ENCODE measurements at places on chromosomes 5 and 9.
A peak's percentile ranks its signal among the peaks of the same experiment; 100 is the strongest.

- DNase-seq: no peak
Measured at GRCh38 chr9:97849980-97850379, 3.0 kb upstream of the FOXE1 start.

DNA sequence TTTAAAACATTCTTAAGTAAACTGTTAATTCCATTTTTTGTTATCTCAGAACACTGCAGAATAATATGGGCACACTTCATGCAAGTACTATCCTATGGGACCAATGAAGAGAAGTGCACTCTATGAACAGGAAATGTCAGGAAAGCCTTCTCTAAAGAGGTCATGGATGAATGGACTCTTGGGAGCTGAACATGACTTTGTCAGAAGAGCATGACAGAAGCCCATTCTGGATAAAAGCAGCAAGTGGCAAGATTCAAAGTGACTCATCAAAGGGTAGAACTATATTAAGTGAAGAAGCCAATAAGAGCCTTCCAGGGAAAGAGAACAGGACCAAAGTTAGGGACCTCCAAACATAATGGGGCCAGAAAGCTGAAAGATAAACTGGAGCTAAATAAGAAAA lies 94.0 kb downstream of the RAPGEF6 start:
- no peak for DNase-seq

GRCh38 chr5:87844449-87844848 lies 424.2 kb downstream of the TMEM161B start:
- no peak for DNase-seq

DNA sequence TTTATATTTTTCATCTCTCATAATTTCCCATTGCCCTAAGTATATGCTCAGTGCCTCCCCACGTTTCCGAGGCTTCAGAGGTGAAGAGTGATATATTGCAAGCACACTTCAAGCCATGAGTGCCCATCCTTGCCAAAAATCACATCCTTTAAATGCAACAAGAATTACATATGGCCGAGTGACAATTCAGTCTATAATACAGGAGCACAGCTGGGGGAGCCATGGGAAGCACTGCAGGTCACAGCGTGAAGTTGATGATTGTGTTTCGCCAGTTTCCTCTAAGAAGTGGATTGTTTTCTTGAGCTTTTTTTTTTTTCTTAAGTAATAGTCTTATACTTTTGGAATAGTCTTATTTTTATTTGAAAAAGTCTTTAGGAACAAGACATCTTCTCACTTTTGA lies 61.1 kb downstream of the MTRR start:
- DNase-seq: no peak

DNA sequence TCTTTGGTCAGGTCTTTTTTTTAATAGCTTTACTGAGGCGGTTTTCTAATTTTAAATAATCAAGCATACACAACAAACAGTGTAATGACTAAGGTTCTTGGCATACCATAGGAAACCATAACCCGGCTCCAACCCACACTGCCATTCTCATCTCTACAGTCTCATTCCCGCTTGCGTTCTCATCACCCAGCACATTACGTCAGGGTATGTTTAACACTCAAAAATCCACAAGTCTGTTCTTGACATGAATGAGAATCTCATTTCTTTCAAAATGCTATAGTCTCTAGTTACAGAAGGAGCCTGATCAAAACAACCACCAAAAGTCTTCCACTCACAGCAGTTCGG lies 505 bp downstream of the C5orf34 start:
- peak; percentile 58 for DNase-seq

DNA sequence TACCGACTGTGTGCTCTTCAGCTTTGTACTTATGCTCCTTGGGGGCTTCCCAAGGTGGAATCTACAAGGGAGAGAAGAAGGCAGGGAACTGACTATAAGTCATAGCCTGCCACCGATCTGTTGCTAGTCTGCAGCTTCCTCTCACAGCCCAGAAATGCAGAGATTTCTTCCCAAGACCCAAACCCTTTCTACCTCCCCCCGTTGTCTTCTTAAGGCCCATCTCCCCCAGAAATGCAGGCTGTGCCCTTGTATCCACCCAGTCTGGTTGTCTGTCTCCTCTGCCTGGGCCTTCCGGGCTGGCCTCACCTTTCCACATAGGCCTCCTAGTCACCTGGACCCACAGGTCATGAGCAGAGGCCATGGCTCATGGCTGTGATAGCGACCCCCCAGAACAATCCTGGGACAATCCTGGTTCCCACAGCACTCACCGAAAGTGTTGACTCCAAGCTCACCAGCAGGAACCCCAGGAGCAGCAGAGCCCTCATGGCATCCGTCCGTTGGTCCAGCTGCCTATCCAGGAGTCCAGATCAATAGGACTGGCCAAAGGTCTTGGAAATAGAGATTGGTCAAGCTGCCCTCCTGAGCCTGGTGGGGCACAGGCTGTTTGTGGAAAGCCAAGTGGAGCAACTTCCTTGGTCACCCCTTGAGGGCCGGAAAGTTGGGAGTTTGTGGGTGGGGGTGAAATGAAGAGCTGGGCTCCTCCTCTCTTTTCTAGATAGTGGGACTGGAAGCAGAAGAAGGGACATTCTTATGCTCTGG lies at the start of gene F12:
F12 (minus strand) TSS at position 522 of the 759 bp plus-strand sequence; CDS start at position 485, 37 bp downstream.
- no peak for DNase-seq

DNA sequence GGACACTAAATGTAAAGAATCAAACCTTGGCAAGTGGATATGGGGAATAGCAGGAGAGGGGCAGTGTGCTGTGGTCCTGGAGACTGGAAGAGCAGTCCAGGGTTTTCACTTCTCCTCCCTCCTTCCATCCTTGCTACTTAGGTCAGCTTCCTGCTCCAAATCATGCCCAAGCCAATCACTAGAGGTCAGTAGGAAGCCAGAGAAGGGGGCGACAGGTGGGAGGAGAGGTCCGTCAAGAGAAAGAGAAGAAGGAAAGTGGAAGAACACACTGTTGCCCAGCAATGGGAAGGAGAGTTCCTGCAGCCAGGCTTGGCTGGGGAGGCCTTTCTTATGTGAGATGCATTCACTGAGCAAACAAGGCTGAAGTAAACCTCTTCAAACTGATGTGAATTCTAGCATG lies 289.6 kb downstream of the DTWD2 start:
- no peak for DNase-seq

GRCh38 chr9:8673830-8674229 lies 874.3 kb upstream of the DMAC1 start:
- no peak for DNase-seq

DNA sequence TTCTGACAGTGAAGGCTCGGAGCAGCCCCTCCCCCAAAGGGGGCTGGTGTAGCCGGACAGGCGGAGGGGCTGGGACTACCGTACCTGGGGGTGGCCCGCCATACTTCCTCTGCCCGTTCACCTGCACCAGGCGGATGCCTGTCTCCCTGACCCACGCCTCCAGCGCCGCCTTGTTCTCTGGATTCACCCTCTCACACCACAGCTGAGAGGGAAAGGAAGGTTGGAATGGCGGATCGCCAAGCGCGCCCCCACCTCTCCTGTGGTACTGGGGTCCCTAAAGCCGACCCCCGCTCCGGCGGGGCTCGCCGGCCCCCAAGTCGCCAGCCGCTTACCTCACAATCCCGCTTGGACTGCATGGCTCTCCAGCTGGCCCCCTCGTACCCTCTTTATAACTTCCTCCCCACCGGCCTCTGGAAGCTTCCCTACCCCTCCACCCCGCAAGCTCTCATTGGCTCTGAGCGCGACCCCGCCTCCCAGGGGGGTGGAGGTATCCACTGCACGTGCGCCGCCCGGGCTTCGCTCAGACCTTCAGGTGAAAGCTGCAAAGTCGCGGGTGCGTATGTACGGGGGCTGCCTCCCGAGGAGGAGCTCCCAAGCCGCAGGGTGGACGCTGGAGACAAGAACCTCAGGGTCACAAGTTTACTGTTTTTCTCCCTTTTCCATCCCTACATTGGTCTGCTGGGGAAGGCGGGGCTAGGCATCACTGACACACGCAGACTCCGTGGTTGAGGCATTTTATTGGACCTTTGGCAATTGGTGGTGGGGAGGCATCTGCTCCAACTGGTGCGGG lies at the start of gene DND1:
DND1 (minus strand) TSS at position 390 of the 790 bp plus-strand sequence; CDS start at position 356, 34 bp downstream.
- no peak for DNase-seq

DNA sequence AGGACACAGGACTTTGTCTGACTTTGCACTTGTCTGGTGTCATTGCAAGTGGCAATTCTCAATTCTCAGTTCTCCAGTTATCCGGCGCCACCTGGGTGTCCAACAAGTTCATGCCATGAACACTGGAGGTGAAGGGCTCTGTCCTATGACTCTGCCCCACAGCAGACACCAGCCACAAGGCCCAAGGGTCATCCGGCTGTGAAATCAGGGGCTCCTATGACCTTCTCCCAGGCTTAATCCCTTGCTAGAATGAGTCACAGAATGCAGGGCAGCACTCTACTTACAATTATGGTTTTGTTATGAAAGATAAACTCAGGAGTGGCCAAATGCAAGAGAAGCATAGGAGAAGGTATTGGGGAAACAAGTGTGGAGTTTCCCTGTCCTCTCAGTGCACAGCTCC lies 392.0 kb downstream of the GADD45G start:
- no peak for DNase-seq

- no peak for DNase-seq
Measured at GRCh38 chr9:130304116-130304515, 38.6 kb downstream of the HMCN2 start.

GRCh38 chr5:18740301-18740700 lies 1106.0 kb downstream of the TAF11L14 start:
- DNase-seq: no peak

GRCh38 chr9:35603506-35603985 lies 1.5 kb upstream of the TESK1 start:
- peak; percentile 17 for DNase-seq

DNA sequence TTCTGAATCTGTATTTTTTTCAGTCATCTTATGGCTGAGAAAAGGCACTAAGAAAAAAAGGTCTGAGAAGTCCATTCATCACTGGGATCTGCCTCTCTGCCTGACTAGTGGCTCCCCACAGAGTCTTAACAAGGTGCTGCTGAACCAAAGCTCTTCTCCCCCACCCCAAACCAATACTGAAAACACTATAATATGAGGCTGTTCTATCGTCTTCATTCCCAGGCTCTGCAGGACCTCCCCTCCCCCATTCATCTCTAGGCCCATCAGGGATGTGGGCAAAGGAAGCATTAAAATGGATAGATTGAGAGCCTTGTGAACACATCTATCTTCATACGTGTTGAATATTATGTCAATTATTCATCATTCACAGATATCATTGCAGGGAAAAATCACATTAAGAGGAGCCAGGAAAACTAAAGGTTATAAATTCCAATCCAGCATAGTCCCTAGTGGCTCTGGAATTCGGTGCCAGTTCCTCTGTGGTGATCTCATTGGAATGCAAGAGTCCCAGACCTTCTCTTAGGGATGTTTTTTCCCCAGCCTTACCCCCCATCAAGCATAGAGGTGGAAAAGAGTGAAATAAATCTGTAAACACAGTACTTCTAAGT lies 44.3 kb upstream of the GPR151 start:
- DNase-seq: no peak

- no peak for DNase-seq
Measured at GRCh38 chr5:677131-678101, 15.7 kb downstream of the TPPP start.

DNA sequence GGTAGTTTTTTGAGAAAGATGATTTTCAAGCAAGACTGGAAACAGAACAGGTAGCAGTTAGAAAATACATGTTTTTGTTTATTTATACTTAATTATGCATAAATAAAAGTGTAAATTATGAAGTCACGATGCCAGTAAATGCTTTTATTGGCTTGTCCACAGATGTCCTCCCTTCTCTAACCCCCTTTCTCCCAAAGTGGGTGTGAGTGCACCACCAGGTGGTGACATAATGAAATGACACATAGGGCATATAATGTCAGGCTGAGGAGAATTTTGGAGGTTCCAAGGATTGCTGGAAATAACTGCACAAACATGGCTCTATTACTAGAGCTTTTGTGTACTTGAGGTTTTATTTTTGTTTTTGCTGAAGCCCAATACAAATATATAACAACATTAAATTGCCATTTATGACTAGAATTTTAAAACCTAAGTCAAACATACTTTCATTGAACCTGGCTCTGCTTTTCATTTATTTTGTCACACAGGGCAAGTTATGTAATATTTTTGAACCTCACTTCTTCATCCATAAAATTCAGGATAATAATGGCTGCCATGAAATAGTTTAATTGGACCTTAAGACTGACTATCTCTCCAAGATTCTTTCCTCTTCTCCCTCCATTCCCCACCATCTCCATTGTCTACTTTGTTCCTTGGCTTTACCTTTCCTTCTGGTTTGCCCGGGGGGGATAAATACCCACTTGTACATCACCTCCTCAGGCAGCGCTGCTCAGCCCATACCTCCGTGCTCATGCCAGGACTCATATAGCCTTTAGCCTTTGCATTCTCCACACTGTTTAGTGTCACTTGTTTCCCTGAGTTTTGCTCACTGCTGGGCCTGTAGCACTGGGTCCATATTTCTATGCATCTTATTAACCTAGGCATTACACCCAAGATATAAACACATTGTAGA lies 168.8 kb downstream of the PDE4D start:
- DNase-seq: peak; percentile 59

DNA sequence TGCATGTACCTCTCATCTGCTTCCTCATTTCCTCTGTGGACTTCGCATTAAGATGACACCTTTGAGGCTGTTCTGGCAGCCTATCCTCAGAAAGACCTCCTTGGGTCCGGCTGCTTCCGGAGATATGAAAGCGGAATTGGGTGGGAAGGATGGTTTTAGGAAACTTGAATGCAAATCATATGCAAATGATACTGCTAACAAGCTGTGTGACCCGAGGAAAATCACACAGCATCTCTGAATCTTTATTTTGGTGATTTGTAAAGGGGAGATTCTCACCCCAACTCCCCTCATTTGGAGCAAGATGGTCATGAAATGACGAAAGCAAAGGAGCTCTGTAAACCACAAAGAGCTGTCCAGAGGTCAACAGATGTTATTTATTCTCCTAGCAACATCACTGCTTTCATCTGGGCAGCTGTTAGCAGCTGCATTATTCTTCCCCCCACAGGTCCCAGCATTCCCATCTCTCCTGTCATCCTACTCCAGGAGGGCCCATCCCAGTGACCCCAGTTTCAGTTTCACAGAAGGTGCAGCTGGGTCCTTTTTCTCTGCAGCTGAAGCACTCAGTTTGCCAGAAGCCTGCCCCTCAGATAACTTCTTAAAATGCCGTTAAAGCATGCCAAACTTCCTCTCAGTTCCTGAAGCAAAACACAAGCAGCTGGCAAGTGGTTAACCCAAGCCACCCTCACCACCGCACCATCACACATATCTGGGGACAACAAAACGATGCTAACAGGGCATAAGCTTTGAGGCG lies 269.5 kb downstream of the SEC61B start:
- DNase-seq: no peak

DNA sequence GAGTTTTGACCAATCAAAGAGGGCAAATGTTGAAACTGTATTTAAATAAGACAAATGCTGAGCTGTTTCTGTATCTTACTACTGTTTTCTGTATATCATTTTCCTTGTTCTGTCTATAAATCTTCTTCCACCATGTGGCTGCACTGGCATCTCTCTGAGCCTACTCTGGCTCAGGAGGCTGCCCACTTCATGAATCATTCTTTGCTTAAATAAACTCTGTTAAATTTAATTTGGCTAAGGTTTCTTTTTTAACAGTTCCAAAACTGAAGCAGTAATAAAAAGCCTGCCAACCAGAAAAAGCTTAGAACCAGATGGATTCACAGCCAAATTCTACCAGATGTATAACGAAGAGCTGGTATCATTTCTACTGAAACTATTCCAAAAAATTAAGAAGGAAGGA lies 40.2 kb upstream of the TAS2R1 start:
- no peak for DNase-seq
